ENCODE measurements at places on chromosomes 4 and X.

DNA sequence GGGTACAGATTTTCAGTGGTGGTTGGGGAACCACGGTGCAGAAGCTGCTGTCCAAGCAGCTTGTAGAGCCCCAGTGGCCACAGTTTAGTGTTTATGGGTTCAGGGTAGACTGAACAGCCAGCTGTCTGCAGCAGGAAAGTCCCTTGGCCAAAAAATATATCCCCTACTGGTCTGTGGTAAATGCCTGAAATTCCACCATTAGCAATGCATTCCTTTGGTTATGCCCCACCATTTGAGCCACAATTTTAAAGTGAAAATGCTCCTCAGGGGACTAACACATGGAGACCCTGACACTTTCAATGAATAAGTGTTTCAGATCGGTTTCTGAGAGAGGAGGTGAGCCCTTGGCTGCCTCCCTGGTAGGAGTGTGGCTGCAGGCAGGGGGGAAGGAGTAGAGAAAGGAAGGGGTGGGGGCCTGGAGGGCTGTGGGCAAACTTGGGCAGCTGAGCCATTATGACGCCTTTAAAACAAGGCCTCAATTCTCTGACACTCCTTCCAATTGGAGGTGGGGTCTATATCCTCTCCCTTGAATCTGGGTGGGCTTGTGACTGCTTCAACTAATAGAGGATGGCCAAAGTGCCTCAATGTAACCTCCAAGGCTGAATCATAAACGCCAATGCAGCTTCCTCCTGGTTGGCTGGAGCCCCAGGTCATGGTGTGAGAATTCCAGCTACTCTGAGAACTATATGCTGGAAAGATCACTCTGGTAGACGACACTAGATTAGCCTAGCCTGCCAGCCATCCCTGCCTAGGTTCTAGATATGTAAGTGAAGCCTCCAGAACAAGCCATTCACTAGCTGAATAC is 75.8 kb upstream of the ATP6AP2 start:
- peak; percentile 22 for DNase-seq

DNA sequence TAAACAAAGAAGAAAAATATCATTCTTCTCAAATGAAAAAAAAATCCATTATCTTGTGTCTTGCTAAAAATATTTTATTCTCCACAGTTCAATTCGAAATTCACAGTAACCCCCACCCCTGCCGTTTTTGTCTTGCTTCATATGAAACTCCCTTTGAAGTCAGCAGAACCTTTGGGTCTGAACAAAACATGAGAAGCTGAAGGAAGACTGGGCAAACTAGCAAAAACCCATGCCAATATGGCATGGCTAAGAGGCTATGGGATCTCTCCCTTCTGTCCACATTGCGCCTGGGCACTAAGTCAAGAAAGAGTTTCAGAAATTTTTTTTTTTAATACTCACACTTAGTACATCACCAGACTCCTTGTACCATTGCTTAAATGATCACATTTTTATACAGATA is 136.0 kb upstream of the SMIM31 start:
- DNase-seq, result no peak

GRCh38 chr4:118936406-118936805 is 47.8 kb downstream of the SYNPO2 start:
- peak; percentile 39 for DNase-seq

GRCh38 chr4:48360285-48361011 is 19.1 kb downstream of the SLAIN2 start:
- peak; percentile 23 for DNase-seq

- no peak for DNase-seq
Measured at GRCh38 chr4:185889585-185889984, 77.6 kb upstream of the SORBS2 start.

DNA sequence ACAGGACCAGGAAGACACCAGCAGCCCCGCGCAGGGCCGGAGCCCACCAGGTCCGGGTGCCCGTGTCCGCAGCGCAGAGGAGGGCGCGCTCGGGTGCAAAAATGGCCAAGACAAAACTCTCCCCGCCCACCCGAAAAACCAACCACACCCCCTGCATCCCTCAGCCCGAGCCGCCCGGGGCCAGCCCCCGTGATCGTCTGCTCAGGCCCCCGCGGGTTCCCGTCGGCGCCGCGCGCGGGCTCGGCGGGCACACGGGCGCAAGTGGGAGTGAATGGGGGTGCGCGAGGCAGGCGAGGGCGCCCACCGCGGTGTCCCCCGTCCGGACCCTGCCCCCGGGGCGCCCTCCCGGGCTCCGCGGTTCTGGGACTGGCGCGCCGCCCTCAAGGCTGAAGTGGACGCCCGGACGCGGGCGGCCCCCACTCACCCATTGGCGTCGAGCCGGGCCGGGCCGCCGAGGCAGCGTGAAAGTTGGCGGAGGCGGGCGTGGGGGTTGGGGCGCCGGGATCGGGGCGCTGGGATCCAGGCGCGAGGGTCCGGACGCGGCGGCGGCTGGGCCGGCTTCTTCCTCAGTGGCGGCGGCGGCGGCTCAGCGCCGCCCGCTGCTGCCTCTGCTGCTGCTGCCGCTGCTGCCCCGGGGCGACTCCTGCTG is 393 bp downstream of the SH3KBP1 start:
- DNase-seq, result peak; percentile 27

DNA sequence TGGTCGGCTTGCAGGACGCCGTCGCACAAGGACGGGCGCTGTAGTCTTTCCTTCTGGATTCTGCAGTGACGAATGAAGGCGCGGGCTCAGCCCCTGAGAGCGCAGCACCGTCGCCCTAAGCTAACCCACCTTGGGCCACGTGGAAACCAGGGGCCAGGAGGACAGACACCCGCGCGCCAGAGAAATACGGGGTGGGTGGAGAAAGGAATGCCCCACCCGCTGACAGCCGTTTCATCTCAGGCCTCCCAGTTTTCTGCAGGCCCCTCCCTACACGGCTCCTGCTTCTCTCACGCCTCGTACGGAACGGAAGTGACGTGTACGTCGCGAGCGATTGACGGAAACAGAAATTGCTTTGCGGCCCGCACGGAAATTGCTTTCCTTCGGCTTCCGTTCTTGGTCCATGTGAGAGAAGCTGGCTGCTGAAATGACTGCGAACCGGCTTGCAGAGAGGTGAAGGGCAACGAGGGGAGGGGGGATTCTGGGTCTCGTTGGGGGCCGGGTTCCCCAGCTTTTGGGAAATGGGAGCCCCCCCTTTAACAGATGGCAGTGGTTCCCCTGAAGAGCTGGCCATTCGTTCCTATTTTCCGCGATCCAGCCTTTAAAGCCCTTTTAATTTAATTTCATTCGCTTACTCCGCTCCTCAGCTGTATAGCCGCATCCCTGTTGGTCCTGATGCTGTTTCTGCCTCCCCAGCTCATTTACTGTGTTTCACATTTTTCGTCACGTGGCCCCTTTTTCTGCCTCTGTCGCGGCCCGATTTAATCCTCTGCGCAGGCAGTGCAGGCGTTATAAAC is at the start of gene UTP14A:
TSS of gene UTP14A (plus strand) at position 378 of the 794 bp plus-strand sequence. CDS start at position 425, 47 bp downstream.
- DNase-seq, result peak; percentile 94

DNA sequence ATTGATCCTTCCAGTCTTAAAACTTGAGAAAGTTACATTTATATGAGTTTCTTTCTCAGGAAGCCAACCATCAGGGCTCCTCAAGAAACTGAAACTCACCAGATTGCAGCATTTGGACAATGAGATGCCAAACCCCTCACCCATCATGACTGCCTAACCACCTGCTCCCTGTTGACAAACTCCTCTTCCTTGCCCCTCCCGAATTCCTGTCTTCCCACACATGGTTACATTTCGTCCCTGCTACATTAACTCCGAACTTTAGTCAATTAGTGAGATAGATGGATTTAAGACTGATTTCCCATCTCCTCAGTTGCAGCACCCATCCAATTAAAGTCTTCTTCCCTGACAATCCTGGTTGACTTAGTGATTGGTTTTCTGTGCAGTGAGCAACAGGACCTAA is 118.7 kb downstream of the ZNF330 start:
- DNase-seq, result no peak

- peak; percentile 2 for DNase-seq
Measured at GRCh38 chrX:129071390-129071789, 451.9 kb downstream of the SMARCA1 start.

DNA sequence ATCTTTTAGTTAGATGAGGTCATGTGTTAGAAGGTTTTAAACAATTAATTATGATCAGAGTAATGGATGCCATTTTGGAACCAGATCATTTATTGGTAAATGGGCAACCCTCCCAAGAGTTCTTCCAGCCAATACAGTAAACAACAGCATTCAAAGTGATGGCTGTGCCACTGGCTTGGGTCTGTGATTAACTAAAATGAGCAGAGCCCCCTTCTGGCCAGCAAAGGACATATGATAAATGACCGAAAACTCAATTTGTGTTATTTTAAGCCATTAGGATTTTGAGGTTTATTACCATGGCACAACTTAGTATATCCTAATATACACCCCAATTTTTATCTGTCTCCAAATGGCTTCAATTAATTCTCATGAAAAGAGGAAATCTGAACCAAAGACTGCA is 90.8 kb upstream of the NPFFR2 start:
- DNase-seq, result peak; percentile 10

DNA sequence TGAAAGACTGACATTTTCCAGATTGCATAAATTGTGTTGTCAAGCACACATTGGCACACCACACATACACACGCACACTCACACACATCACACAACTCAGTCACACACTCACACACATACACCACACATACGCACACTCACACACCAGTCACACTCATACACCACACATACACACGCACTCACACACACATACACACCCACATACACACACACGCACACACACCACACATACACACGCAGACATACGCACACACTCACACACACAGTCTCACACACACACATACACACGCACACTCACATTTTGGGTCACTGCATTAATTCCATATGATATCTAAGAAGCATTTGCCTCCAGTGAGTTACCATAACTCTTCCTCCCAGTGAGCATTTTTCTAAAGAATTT is 578.3 kb upstream of the FRG1 start:
- DNase-seq, result peak; percentile 8

- DNase-seq, result no peak
Measured at GRCh38 chr4:143215873-143216272, 31.2 kb downstream of the USP38 start.

DNA sequence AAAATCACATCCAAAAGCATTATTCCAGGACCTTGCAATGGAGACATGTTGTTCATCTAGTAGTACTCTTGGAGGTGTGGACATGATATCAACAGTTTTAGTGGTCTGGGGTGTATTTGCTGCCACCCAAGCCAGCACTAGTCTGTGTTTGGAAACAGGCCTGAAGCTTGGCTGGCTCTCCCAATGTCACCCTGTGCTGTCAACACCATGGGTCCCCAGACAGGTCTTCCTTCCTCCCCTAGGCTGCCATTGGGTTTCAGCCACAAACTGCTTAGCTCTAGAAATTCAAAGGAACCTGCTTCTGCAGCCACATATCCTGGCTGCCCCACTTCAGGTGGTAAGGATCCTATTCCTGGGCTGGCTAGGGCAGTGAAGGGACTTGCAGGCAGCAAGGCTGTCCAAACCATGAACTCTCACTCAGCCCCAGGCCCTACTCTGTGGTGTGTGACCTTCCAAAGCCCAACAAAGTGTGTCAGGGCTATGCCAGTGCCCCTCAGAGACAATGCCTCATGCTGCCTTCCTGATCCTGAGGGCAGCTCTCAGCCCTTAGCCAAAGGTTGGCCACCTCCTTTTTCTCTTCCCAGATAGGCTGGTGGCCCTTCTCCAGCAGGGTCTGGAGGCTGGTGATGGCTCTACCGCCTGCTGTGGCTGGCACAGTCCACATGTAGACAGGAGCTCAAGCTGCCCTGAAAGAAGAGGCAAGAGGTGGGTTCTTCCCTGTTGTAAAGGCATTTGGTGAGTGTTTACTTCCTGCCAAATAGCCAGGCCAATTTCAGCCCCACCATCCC is 18.3 kb downstream of the AMER1 start:
- no peak for DNase-seq

- DNase-seq, result no peak
Measured at GRCh38 chr4:1211371-1211770, 37.6 kb downstream of the CTBP1 start.

GRCh38 chr4:26081795-26082498 is 167.9 kb downstream of the SMIM20 start:
- DNase-seq, result peak; percentile 78

DNA sequence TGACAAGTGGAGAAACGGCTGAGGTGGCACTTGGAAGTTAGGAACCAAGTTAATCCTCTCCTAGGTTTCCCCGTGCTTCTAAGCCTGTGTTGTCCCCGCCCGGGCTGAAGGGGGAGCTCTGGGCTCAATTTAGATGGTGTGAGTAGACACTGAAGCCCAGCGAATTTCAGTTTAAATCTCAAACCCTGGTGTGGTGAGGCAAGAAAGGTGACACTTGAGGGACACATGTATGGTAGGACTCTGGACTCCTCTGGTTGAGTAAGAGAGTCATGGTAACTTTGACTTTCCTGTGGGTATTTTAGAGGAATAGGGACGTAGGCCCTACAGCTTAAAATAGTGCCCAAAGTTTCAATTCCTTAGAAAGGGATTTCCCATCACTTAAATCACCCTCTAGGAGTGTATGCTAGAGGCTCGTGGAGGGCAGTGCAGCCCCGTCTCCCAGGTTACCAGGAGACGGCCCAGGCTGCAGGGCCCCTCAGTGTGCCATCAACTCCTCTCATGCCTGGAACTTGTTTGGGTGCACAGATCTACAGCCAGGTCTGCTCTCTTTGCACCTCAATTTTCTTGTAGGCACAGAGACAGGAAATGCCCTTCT is 24.0 kb downstream of the HAND2 start:
- peak; percentile 70 for DNase-seq

GRCh38 chrX:10932842-10933440 is 178.2 kb upstream of the HCCS start:
- no peak for DNase-seq

- DNase-seq, result no peak
Measured at GRCh38 chrX:53587795-53588420, 98.6 kb downstream of the HUWE1 start.

DNA sequence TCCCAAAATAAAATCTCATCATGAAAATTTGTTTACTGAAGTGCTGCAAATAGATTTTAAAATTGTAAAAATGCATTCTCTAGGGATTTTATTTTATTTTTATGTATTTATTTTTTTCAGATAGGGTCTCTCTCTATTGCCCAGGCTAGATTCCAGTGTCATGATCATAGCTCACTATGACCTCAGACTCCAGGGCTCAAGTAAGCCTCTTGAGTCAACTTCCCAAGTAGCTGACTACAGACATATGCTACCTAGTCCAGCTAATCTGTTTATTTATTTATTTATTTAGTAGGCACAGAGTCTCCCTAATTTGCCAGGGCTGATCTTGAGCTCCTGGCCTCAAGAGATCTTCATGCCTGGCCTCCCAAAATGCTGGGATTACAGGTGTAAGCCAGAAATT is 317.7 kb upstream of the ANXA10 start:
- no peak for DNase-seq

- DNase-seq, result no peak
Measured at GRCh38 chrX:24610516-24610915, 36.6 kb downstream of the PCYT1B start.

DNA sequence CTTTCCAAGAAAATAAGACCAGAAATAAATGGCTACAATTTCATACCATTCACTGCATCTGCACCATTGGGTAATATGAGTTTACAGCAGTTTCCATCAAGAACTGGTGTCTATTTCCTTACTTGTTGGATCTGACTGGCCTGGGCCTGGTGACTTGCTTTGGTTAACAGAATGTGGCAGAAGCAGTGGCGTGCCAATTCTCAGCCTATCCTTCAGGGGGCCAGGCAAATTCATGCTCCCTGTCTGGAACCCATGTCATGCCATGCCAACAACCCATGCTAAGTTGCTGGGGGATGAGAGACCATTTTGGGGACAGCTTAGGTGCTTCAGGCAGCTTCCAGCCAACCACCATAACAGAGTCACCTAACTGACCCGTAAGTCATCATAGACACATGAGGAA is 656.7 kb downstream of the SPOCK3 start:
- DNase-seq, result no peak
